Aorta (tissue), 5 donors: ENCODE measurements at places on chromosomes 1 and 21.

- DNase-seq = no peak
Measured at GRCh38 chr1:165426745-165427144, 18.2 kb downstream of the RXRG start.

GRCh38 chr1:196584696-196585095 lies 23.5 kb downstream of the KCNT2 start:
- no peak for DNase-seq

GRCh38 chr1:234613128-234613875 lies 3.3 kb upstream of the IRF2BP2 start:
- DNase-seq = no peak

DNA sequence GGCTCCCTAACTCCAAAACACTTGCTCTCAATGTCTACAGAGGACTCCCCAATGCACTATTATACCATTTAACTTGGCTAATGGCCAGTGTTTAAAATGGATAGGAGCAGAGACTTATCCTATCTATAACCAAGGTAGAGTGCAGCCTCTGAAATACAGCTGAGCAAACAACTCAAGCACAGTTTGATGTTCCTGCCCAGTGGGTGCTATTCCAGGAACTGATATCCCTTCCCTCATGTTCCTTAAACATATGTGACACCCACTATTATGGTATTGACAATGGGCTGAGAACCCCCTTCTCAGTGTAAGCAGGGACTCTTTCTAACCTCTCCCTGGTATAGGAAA lies 51.7 kb downstream of the SH3GLB1 start:
- no peak for DNase-seq

GRCh38 chr1:99682291-99682751 lies 36.4 kb downstream of the PALMD start:
- DNase-seq = no peak

DNA sequence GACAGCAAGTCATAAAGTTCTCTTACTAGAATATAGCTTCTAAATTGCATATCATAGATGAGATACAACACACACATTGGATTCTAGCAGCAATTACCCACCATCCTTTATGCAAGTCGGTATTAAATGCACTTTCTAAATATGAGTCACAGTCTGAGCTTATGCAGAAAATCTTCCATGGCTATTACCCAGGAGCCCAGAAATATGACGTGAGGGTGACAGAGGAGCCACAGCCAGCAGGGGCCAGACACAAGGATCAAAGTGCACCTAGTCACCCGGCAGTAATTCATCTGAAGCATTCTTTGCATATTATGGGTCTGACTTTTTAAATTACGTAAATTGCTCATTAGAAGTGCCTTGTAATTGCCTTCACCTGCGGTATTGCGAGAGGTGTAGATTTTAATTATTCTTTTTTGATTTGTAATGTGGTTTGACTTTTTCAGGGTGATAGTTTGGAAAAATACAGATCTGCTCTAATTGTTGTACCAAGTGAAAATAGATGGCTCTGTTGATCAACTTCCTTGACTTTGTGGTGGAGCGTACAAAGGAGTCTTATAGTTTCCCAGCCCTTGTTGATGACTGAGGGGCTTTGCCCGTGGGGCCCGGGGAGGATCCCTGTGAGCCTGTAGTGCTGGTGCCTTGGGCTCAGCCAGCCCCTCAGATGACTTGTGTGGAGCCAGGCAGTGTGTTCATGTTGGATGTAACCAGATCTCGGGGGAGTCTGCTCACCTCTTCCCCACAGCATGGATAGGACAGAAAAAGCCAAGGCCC lies 470.0 kb upstream of the VAMP3 start:
- no peak for DNase-seq

DNA sequence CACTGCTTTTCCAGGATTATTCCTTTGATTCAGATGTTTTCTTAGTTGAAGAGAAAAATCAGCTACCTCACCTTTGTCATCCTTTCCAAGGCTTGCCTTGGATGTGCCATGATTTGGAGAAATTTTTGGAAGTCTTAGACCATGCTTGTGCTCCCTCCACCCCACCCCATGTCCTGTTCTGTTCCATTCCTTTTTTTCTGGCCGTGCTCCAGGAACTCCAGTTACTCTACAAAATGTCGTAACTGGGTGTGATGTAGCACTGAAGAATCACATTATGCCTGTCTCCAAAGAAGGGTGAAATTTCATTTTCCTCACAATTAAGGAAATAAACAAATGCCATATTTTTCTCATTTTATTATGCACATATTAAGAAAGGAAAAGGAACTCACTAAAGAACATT lies 217.8 kb upstream of the ZRANB2 start:
- DNase-seq = no peak
